ENCODE measurements at places on chromosomes 7 and 10.

GRCh38 chr10:33955676-33956075 is 621.2 kb upstream of the NRP1 start:
- no peak for DNase-seq

GRCh38 chr10:48699011-48699627 is 14.4 kb downstream of the WDFY4 start:
- DNase-seq, result no peak

GRCh38 chr7:142436601-142437000 is 178.7 kb upstream of the PRSS58 start:
- DNase-seq, result no peak

DNA sequence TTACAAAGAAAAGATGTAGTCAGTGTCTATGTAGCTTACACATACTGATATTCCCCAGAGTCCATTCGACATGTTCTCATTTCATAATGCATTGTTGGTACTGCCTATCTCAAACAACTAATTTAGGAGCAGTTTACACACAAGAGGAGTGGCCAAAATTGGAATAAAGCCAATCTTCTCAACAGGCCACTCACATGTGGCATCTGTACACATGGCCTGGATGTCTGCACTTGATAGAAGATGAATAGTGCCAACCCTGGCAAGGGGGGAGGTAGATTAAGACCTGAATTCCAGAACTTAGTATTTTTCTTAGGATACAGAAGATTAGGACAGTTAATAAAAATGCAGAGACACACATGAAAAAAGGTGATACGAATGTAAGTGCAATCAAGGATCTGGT is 125.3 kb upstream of the STARD3NL start:
- DNase-seq, result no peak

GRCh38 chr10:36469585-36469984 is 655.8 kb upstream of the ANKRD30A start:
- no peak for DNase-seq

- no peak for DNase-seq
Measured at GRCh38 chr7:20238754-20239324, 21.7 kb upstream of the MACC1 start.

GRCh38 chr7:115975766-115976165 is 54.8 kb downstream of the TFEC start:
- DNase-seq, result no peak

GRCh38 chr7:139570119-139570518 is 46.6 kb downstream of the CLEC2L start:
- no peak for DNase-seq

DNA sequence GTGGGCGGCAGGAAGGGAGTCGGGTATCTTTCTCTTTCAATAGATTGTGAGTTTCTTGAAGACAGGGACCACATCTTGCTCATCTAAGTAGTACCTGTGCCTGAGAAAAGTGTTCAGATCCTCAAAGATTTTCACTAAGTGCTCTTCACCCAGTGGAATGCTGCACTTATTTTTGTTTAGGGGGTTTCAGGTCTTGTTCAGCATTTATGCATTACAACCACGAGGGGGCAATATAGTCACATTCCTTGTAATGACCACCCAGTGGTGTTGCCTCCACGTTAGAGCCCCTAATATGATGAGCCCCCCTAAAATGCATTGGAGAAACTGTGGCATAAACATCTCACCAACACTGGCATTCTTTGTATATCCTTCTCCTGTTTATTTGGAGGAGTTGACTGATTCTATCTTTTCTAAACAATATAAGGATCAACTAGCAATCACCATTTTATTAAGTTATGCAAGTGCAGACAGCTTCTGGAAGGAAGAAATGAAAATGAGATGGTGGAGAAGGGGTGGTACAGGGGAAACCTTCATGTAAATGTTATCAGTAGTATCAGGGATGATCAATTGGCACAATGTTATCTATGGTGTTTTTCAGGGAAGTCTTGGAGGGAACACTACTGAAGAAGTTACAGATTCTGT is 3.1 kb upstream of the PAPSS2 start:
- no peak for DNase-seq

Measured in colonic mucosa (tissue), 4 donors.